ENCODE measurements at places on chromosomes 2 and 18.

- no peak for DNase-seq
Observed at GRCh38 chr18:62790871-62791772, 75.8 kb downstream of the PHLPP1 start.

DNA sequence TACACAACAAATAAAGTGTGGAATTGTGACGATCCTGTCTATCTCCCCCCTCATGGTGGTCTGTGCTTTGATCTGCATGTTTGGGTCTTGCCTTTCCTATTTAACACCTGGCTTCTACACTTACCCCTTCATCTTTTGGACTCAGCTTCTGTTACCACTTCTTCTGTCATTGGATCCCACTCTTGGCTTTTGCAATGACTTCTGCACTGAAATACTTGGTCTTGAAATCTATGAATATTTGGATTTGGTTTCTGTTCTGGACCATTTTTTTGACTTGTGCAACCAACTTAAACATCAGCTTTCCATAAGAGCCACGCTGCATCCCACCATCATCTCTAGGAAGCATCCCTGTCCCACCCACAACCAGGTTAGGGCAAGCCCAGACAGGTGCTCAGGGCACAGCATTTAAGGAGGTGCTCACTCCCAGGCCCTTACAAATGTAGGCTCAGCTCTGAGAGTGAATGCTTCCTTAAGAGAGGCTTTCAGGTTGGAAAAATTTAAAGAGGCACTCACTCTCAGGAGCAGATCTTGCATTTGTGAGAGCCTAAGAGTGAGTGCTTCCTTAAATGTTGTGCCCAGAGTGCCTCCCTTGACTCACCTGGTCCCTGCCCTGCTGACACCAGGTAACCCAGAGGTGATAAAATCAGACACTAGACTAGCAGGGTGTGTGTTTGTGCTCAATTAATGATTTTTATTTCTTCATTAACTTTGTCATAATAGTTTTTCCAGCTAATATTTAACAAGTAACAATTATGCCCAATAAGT lies 124.5 kb upstream of the SH3BP4 start:
- DNase-seq, result no peak

GRCh38 chr18:75173125-75173432 lies 35.9 kb downstream of the PTGR3 start:
- no peak for DNase-seq

DNA sequence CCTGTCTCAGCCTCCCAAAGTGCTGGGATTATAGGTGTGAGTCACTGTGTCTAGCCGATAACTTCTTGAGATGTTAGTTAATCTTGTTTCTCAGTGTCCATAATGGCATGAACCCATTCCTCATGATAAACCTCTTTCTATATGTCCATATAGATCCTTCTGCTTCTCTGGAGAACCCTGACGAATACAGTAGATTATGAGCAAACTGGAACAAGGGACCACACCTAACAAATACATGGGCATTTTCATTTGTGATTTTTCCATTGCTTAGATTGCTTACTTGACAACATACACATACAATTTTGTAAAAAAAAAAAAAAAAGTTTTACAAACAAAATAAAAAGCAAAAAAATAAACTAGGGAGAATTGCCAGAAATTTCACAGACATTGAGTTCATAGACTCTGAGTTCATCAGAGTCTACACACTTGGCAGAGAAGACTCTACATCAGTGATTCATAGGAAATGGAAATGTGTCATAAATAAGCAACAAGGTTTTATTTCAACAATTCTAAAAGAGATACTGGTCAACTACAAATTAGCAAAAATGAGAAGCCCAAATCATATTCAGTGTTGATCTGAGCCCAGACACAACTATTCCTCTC lies 96.7 kb downstream of the GALR1 start:
- no peak for DNase-seq

DNA sequence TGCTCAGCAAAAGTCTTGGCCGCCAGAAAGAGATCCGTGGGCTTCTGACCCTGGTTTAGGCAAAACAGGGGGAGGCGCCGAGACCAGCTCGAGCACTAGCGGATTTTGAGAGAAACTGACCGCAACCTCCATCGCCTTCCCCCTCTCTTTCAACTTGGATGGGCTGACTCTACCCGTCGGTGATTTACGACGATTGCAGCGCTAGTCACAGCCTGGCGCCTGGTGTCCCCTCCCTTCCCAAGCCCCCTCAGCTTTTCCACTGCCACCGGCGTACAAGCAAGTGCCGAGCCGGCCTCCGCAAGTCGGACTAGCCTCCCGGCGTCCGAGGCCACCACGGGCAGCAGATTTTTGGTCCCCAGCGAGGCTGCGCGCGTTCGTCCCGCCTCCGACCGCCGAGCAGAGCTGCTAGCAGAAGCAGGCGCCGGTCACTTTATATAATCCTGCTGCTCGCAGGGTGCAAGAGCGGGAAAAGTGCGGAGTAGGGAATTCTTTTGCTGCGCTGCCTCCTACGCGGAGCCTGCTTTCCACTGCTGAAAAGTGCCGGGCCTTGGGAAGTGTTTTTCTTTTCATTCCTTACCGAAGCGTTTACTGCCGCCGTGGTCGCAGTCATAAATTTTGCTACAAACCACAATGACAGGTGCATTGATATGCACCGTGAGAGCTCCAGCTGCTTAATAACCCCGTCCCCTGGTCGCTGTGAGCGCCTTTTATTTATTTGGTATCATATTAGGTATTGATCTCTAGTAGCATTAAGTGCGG lies 7.7 kb downstream of the HOXD3 start:
- DNase-seq, result no peak

DNA sequence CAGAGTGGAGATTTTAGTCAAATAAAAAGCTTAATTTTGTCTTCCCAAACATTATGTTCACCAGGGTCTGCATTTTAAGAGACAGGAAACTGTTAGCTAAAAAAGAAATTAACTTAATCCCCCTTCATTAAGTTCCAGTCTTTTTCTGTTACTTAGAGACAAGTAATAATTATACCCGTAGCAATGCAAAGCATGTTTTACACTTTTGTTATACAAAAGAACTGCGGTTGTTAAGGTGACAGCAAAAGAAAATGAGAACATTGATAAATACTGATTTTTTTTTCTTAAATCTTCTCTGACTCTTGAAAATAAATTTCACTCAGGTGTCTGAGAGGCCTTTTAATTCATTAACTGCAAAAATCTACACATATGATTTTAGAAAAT lies 101.4 kb downstream of the MEIS1 start:
- no peak for DNase-seq

DNA sequence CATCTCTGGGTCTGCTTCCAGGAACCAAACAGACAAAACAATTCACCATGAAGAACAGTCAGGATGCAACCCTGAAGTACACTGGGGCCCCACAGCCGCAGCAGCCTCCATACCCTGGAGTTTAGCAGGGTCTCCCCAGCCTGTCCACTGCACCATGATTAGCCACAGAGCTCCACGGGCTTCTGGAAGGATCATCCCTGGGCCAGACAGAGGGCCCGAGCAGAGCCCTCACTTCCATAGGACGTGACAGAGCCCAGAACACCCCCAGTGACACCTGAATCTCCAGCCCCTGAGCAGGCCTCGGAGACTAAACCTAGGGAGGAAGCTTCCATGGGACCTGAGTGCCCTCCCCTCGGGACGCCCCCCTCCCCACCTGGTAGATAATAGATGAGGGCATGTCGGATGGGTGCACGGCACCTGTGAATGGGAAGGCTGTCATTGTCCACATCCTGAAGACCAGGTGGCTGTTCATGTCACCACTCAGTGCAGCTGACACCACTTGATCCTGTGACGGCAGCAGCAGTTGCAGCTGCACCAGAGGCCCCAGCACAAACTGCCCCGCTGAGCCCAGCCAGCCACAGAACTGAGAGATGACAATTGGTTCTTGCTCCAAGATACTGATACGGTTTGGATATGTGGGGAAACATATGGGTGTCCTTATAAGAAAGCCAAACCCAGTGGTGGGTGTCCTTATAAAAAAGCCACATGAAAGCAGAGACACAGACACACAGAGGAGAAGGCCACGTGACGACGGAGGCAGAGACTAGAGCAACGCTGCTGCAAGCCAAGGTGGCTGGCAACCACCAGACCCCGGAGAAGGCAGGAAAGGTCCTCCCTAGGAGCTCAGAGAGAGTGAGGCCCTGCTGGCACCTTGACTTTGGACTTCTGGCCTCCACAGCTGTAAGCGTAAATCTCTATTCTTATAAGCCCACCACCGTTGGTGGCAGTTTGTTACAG lies 23.2 kb downstream of the KIF1A start:
- no peak for DNase-seq

- no peak for DNase-seq
Observed at GRCh38 chr2:171134624-171135230, 26.0 kb downstream of the TLK1 start.

DNA sequence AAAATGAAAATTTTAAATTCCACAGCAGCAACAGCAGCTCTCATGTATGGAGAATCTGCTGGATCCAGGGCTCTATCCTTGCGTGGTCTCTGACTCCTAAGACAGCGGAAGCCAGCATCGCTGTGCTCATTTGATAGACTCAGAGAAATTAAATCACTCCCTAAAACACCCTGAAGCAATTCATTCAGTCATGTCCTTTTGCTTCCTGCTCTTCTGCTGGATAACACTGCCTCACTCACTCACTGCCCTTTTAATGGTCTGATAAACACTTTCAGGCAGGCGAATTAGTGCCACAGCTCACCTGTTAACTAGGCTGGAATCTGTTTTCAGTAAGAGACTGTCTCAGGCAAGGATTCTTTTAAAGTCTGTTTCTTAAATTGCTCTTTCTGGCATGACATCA lies 10.0 kb downstream of the WIPF1 start:
- no peak for DNase-seq

DNA sequence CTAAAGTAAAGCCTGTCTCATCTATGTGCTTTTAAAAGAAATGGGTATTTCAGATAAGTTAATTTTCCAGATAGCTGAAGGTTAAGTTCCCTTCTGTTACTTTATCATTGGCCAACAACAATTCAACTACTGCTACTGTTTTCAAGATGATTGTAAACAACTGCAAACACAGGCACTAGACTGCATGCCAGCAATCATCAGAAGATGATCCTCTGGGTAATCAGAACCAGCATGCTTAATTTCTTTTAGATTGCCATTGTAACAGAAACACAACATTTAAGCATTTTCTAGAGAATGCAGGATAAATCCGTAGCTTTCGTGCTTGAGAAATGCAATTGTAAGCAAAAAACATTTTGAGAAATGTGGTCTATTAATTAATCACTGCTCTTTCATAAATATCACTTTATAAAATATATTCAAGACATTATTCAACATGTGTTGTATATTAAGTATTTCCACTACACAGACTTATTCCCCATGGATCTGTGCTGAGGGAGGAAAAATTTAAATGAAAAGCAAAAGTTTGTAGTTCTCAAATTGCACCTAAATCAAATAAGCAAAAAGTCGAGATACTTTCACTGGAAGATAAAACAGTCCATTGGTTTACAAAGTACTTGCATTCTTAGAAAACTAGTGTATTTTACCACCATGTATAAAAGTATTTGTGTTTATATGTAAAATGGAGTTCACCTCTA lies 133.7 kb downstream of the ATL2 start:
- DNase-seq, result no peak

GRCh38 chr18:70256994-70257393 lies 31.9 kb upstream of the SOCS6 start:
- DNase-seq, result no peak

DNA sequence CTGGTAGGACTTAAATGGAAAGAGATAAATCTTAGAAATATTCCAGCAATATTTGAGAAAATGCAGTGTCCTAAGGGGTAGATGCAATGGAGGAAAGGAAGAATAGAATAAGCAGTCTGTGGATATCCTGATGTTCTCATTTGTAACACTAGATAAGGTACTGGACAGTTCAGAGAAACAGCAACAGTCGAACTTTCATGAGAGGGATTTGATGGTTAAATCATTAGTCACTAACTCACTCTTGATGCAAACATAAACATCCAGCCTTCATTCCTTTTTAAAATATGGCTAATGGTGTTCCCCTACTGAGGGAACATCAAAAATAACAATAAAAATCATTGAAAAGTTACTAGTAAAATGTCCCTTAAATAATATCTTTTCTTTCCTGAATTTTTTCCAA lies 211.4 kb upstream of the SLC39A10 start:
- DNase-seq, result no peak

GRCh38 chr2:129936334-129936934 lies 43.0 kb upstream of the RAB6C start:
- no peak for DNase-seq
